ENCODE measurements at places on chromosomes 4 and X.

- no peak overlapping the region for H3K4me3 ChIP-seq
- no peaks in the 10 kb centered on the region for H3K27me3 ChIP-seq
- H3K27ac ChIP-seq: no peak overlapping the region
- no peak for DNase-seq
- H3K4me1 ChIP-seq: no peaks in the 10 kb centered on the region
- no peaks in the 10 kb centered on the region for H3K36me3 ChIP-seq
These were observed 67.7 kb upstream of the STARD8 start for GRCh38 chrX:68579810-68580209.

DNA sequence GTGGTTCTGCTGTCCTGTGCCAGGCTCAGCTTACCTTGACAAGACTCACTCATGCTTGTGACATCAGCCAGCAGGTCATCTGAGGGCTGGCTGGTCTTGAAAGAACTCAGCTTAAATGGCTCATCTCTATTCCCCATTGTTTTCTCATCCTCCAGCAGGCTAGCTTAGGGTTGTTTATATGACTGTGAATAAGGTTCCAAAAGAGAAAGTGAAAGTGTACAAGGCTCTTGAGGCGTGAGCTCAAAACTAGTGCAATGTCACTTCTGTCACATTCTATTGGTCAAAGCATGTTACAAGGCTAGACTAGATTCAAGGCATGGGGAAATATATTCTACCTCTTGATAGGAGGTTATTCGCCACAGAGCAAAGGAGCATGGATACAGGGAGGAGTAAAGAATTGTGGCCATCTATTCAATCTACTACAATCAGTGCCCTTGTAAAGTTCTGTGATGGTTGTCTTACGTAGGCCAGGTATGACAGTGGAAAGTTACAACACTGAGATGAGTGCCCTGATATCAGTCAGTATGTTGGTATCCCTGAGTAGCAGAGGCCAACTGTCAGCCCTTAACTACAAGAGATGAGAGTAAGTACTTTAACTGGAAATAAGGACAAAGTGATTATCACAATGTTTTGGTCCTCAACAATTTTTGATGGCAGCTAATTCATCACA is 19.8 kb upstream of the TMLHE start:
- no peak overlapping the region for H3K27ac ChIP-seq
- H3K36me3 ChIP-seq: no peaks in the 10 kb centered on the region

- no peak for DNase-seq
- H3K4me1 ChIP-seq: peaks cover 18% of the 10 kb centered on the region
- no peaks in the 10 kb centered on the region for H3K27me3 ChIP-seq
- H3K4me3 ChIP-seq: no peak overlapping the region
- no peaks in the 10 kb centered on the region for H3K36me3 ChIP-seq
These were observed 115.5 kb upstream of the MYOZ2 start for GRCh38 chr4:119020158-119020557.

DNA sequence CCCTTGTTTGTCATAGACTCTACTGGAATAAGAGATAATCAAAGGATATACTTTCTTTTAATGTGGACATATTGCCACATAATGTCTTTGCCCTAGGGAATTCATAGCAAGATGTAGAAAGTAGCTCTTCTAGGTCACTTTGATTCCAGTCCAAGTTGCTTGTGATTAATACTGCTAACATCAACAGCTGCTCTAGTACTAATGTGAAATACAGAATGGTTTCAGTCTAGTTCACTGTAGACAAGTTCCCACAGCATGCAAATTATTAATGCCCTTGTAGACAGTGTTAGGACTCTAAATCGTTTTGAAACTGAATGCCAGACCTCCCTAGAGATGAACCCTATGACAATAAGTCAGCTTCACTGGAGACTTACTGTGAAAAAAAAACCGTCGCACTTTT is 494.6 kb upstream of the ATOH1 start:
- no peak for DNase-seq
- H3K27me3 ChIP-seq: no peaks in the 10 kb centered on the region
- H3K36me3 ChIP-seq: no peaks in the 10 kb centered on the region
- H3K4me1 ChIP-seq: no peaks in the 10 kb centered on the region
- H3K4me3 ChIP-seq: no peak overlapping the region

GRCh38 chr4:86917212-86918039 is 17.4 kb upstream of the AFF1 start:
- H3K4me1 ChIP-seq: no peaks in the 10 kb centered on the region
- no peak overlapping the region for H3K27ac ChIP-seq
- H3K27me3 ChIP-seq: no peaks in the 10 kb centered on the region
- DNase-seq: no peak
- H3K4me3 ChIP-seq: no peak overlapping the region
- H3K36me3 ChIP-seq: no peaks in the 10 kb centered on the region

DNA sequence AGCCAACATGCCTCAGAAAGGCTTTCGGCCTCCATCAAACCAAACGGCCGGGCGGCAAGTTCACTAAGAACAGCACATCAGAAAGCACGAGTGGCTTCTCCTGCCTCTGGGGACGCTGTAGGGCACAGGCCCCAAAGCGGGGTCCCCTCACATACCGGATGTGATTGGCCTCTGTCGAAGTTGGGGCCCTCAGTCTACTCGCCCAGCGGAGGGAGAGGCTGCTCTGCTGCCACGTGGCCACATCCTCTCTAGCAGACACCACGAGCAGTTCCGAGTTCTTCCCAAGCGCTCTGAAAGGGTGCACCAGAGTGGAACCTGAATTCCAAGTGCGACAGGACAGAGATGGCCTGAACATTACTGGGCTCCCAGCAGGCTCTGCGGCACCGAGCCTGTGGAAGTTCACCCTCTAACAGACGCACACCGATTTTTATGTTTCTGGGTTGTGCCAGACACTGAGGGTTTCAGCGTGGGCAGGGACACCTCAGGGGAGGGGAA is 21.1 kb downstream of the NOP14 start:
- peak; percentile 5 for DNase-seq
- H3K4me3 ChIP-seq: no peak overlapping the region
- H3K4me1 ChIP-seq: peaks cover under 1% of the 10 kb centered on the region
- no peaks in the 10 kb centered on the region for H3K27me3 ChIP-seq
- H3K36me3 ChIP-seq: peaks cover 23% of the 10 kb centered on the region

DNA sequence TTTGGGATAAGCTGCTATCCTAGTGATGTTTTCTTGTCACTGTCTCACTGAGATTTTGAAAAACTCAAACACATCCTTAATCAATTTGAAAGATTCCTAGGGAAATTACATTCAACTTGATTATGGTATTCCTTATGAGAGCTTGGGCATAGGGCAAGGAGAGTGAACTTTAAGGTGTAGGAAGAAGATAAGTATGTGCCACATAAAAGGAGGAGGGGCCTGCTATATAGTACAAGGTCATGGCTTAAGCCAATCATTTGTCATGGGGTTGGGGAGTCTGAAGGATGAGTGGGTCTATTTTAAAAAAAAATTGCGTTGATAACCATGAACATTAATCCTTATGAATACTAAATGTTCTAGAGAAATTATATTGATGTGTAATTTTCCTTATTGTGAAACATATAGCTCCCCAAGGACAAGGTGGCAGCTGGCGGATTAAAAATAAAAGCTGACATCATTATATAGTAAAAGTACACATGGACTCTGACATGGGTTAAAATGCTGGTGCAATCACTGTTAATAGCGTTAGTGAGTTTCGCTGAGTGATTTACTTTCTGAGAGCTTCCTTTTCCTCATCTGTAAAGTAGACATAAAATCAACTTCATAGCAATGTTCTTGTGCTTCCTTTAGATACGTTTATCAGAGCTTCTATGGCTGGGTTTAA is 17.4 kb downstream of the GALNT7 start:
- DNase-seq: no peak
- peaks cover 2% of the 10 kb centered on the region for H3K4me1 ChIP-seq
- peaks cover 3% of the 10 kb centered on the region for H3K36me3 ChIP-seq
- H3K27me3 ChIP-seq: no peaks in the 10 kb centered on the region
- H3K27ac ChIP-seq: no peak overlapping the region

DNA sequence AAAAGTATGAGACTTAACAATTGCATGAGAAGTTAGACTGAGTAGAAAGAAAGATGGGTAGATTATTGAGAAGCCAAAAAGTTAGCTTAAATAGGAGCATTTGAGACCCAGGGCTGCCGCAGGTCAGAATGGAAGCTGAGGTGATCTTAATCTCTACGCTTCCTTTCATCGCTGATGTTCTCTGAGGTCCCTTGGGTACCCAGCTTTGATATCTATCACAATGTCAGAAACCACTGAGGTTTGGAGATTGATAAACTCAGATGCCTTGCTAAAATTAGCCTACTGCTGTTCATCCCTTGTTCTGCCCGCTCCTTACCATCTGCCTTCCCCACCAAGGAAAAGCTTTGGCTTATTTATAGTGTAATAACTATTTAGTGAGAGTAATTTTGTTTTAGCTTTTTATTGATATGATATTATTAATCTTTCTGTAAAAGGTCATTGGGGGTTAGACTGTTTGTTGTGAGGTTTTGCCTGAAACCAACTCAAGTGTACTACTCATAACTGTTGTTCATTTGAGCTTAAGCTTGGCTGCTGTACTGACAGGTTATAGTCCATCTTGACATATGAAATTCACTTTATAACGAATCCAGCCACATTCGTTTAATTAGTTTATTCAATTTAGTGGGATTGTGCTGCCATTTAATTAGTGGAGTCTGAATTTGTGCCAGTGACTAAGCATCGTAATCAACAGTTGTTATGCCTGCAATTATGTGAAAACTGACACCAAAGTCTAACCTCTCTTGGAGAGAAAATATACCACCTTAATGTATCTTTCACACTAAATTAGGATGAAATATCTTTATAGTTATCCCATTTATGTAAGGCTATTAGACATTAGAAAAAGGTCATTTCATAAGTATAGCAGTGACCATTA is 15.1 kb downstream of the MCUB start:
- H3K4me3 ChIP-seq: no peak overlapping the region
- no peaks in the 10 kb centered on the region for H3K36me3 ChIP-seq
- DNase-seq: no peak
- no peaks in the 10 kb centered on the region for H3K4me1 ChIP-seq
- no peaks in the 10 kb centered on the region for H3K27me3 ChIP-seq

DNA sequence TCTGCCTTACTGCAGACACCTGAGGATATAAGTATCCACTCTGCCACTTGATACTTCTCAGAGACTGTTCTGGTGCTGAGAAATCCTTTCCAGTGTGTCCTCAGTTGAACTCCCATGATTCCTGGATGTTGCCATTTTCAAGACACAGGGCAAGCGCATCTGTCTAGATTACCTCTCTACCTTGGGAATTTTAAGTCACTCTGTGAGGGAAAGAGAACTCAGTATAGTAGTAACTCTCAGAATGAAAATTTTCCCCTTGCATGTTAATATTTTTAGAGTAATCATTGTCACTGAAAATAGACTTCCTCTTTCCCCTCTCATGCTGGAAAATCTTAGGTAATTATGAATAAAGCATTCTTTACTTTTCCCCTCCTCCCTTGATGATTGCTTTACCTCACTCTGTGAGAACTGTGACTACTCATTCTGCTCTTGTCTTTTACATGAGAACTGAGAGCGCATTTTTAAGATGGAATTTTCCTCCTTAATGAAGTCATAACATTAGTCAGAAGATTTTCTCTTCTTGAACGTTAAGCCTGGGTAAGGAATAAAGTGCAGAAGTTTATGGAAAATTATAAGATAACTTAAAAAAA is 45.0 kb downstream of the TET2 start:
- DNase-seq: no peak
- H3K36me3 ChIP-seq: peaks cover 9% of the 10 kb centered on the region
- no peak overlapping the region for H3K4me3 ChIP-seq
- H3K4me1 ChIP-seq: peaks cover 11% of the 10 kb centered on the region
- no peak overlapping the region for H3K27ac ChIP-seq

GRCh38 chrX:38927592-38927991 is 126.3 kb downstream of the MID1IP1 start:
- no peak overlapping the region for H3K4me3 ChIP-seq
- H3K4me1 ChIP-seq: no peaks in the 10 kb centered on the region
- no peaks in the 10 kb centered on the region for H3K36me3 ChIP-seq
- DNase-seq: no peak
- no peak overlapping the region for H3K27ac ChIP-seq
- no peaks in the 10 kb centered on the region for H3K27me3 ChIP-seq

GRCh38 chr4:124907881-124908280 is 195.3 kb upstream of the ANKRD50 start:
- no peak overlapping the region for H3K4me3 ChIP-seq
- no peaks in the 10 kb centered on the region for H3K27me3 ChIP-seq
- peaks cover 16% of the 10 kb centered on the region for H3K4me1 ChIP-seq
- peaks cover 4% of the 10 kb centered on the region for H3K36me3 ChIP-seq
